ENCODE measurements at places on chromosomes 7 and 10. TPM values are rescaled to one million over a fixed set of nuclear protein-coding genes. Genes with fewer than 3 reads are reported as not detected.

- no peak for DNase-seq
These were observed 93.2 kb downstream of the ADCYAP1R1 start for GRCh38 chr7:31145339-31145738.

DNA sequence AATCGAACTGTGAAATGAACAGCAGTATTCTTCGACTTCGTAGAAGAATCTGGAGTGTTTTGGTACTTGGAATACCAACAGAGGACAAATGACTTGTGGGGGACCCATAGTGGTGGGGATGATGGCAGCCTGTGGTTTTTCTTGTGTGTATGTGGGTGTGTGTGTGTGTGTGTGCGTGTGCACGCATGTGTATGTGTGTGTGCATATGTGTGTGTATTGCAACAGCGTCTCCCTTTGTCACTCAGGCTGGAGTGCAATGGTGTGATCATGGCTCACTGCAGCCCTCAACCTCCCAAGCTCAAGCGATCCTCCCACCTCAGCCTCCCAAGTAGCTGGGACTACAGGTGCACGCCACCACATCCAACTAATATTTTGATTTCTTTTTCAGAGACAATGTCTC, 9.4 kb upstream of the YWHAG start:
- no peak for DNase-seq

- no peak for DNase-seq
These were observed 85.3 kb upstream of the UNC5B start for GRCh38 chr10:71127104-71127503.

DNA sequence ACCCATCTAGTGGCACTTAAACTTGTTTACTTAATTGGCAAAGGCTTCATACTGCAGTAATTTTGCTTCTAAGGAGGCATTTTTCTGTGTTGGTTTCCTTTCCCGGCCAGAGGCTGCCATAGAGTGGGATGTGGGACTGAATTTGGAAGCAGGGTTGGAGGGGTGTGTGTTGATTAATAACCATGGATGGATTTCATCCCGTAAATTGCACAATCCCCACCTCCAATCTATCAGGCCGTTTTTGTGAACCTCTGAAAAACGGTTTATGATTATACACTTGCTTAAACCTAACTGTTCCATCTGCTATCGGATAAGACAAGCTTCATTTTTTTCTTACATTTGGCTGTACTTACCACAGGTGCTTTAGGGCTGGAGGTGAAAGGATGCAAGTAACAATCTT, 1.3 kb downstream of the TMEM60 start:
- DNase-seq: no peak

- no peak for DNase-seq
These were observed 10.8 kb downstream of the TFAM start for GRCh38 chr10:58396057-58396456.

GRM3 gene
- not detected for polyA plus RNA-seq

PPP1R9A gene
- polyA plus RNA-seq: 0.58 TPM

MBL2 gene
- polyA plus RNA-seq: not detected

Measured in SK-N-SH (cell line).